ENCODE measurements at places on chromosomes 6 and 20.

DNA sequence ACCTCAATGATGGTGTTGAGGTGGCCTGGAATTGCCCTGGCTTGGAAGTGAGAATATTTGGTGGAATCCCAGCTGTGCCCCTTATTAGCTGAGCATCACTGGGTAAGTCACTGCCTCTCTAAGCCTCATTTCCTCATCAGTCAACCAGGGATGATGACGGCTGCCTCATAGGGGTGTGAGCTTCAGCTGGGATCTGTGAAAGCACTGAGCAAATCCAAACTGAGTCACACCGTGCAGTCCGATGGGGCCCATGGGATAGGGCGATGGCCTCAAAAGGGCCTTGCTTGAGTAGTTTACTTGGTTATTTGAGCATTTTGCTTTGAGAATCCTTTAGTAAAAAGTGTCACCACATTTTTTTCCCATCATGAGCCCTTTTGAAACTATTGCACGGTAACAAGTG, 1.1 kb downstream of the SLC22A1 start:
- no peak for DNase-seq

GRCh38 chr6:168126566-168127383, 47.8 kb upstream of the FRMD1 start:
- DNase-seq: no peak

- DNase-seq: no peak
Observed at GRCh38 chr6:116564921-116565872, 6.1 kb upstream of the RWDD1 start.

- no peak for DNase-seq
Observed at GRCh38 chr6:13827032-13827431, 12.7 kb upstream of the MCUR1 start.

DNA sequence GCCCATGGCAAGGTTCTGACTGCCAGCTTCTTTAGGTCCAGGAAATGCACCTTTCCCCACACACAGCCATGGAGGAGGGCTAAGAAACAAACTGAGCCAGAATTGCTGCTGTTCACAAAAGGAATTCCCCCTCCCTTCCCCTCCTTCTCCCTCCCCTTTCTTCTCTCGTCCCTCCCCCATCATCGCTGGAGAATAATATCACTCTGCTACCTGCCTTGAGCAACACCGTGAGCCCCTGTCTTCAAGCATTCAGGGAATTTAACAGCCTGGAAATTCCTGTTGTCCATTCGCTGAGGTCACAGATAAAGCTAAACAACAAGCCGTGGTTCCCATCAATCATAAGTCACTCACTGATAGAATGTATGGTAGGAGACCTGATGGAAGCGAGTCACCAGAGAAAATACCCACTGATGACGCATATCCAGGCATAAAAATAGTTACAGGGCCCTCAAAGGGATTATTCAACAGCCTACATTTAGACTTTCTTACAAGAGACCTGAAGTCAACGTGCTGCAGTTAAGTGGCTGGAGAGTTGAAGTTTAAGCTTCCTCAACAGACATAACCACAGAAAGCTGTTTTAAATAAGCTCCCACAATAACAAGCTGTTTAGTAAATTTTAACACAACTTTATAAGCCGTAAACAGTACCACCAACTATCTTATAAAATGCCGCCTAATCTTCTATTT, 59.7 kb downstream of the HIVEP2 start:
- DNase-seq: peak; percentile 89

DNA sequence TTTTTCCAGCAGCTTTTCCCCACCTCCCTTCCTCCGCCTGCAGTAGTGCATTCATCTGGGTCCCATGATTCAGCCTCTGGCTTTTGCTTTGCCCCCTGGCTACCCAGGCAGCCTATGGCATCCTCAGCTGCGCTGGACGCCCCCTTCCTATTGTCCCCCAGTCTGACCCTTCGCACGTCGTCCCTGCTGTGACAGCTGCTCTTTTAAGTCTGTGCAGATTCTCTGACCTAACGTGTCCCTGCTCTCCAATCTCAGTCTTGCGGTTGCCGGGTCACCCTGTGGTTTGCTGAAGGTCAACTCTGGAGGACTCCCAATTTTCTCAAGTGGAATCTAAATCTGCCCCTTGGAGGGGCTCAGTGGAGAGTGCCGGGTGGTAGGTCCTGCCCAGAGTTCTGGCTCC, 294.3 kb downstream of the CDC5L start:
- no peak for DNase-seq

GRCh38 chr6:13112921-13113320, 215.4 kb downstream of the TBC1D7 start:
- no peak for DNase-seq
